ENCODE measurements at places on chromosomes 5 and 9.

DNA sequence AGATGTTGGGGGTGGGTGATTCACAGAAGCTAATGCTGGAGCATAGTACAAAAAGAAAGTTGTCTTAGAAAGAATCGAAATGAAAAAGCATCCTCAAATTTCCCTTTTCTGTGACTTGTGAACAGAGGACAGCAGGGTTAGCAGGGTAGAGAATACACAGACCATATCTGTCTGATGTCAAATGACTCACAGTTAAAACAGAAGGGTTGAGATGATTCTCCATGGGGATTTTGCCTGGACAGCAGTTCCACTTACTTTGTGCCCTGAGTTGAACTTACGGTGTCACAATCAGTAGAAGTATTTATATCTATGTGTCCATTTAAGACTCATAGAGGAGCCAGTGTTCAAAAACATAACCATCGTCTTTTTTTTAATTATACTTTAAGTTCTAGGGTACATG is 801.6 kb downstream of the KCTD16 start:
- DNase-seq = no peak

GRCh38 chr5:68562308-68562707 is 346.8 kb downstream of the PIK3R1 start:
- no peak for DNase-seq

GRCh38 chr9:120710110-120710981 is 3.9 kb downstream of the MEGF9 start:
- peak; percentile 33 for DNase-seq

- DNase-seq = no peak
These were observed 73.9 kb upstream of the WWC1 start for GRCh38 chr5:168217497-168217896.

GRCh38 chr5:174794931-174795672 is 70.7 kb downstream of the MSX2 start:
- no peak for DNase-seq

DNA sequence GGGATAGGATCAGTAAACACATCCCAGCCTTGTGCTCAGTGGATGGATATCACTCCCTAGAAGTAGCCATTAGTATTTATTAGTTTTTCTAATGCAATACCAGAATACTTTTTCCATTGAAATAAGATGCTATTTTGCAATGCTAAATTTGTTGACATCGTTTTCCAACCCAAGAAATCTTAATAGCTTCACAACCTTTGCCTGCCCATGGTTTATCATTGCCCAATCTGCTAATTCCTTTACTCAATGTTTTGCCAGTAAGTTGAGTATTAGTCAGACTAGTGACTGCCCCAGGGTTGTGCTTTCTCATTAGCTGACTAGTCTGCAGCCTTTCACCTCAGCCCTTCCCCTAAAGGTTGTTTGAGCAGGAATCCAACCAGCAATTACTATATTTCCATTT is 62.9 kb downstream of the NREP start:
- DNase-seq = no peak

GRCh38 chr9:35114113-35114839 is 1.4 kb downstream of the ATOSB start:
- peak; percentile 86 for DNase-seq
